ENCODE measurements at places on chromosomes 16 and 17.
A peak's percentile ranks its signal among the peaks of the same experiment; 100 is the strongest.

GRCh38 chr17:50495918-50496317, 12.3 kb upstream of the MYCBPAP start:
- no peak for DNase-seq

GRCh38 chr17:65572186-65572580, 10.7 kb upstream of the AXIN2 start:
- no peak for DNase-seq

- no peak for DNase-seq
Observed at GRCh38 chr17:48011405-48012150, 26.0 kb downstream of the COPZ2 start.

DNA sequence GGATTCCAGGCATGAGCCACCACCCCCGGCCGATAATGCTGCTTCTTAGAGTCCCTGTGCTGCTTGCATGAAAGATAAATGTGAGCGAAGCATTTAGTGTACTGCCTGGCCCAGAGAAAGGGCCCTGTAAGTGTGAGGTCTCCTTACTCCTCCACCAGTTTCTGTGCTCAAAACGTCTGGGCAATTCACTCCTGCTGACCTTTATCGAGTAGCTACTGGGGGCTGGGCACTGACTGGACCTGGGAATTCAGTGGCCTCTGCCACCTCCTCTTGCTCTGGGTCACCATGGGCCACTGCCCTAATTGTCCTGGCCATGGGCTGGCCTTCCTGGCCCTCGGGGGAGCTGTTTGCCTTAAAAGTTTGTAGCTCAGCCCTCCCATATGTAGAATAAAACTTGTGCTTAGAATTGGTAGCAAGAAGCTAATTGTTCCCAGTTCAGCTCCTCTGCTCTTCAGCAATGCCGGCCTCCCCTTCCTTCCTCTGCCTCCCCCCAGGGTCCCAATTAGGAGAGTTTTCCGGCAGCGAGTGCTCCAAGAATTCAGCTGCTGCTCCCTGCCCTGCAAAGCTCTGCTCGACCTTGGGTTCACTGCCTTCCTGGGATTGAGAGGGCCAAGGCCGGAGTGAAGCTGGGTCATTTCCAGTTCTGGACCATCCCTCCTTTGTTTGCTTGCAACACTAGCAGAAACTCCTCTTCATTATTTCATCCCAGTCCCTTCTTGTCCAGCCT, 98.9 kb upstream of the CDC42EP4 start:
- no peak for DNase-seq

DNA sequence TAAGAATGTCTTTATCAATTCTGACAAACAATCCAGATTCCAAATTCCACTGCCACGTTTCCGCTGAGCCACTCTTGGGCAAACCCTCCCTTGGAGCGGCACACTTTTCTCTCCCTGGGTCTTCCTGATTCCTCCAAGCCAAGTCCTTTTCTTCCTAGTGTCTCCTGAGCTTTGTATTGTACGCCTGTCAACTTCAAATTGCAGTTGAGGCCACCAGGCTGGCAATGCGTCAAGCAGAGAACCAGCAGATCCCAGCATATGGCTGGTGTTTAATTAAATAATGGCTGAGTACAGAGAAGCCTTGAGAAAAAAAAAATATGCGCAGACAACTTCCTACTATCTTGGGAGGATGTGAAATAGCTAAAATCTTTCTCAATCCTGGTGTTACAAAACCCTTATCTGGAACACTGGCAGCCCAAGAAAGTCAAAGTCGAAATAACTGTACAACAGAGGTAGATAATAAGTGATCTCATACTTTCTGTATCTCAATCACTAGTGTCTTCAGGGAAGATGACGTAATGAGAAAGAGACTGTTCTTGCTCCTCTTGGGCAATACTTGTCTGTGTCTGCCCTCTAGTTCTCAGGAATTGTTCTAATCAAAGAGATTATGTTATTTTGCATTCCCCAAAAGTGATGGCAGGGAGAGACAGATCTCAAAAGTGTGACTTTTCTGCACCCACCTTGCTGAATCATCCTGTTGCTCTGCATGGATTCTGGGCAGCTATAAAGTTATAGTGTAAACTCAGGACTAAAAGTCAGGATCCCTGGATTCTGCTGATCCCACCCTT, 15.0 kb downstream of the SMIM36 start:
- no peak for DNase-seq

DNA sequence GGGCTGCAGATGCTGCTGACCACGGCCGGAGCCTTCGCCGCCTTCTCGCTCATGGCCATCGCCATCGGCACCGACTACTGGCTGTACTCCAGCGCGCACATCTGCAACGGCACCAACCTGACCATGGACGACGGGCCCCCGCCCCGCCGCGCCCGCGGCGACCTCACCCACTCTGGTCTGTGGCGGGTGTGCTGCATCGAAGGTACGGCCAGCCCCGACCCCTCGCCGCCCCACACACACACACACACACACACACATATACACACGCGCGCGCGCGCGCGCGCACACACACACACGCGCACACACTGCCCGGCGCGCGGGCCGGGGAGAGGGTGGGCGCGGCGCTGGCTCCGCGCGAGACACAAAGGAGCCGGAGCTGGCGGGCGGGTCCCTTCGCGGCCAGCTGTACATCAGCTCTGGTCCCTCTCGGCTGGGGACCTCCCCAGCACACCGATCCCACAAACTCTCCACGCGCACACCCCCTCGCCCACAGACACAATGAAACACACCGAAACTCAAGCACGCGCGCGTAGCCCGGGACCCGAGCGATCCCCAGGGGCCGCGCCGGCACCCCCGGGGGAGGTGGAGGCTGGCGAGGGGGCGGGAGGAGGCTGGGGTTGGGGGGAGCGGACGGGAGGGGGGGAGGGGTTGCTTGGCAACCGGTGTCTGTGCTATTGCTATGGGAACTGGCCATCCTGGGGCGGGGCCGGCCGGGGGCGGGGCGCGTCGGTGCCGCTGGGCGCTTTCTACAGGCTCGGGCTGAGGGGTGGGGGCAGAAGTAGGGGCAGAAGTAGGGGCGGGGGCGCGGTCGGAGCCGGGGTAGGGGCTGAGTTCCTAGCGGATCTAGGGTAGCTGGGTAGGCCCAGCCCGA, 658 bp downstream of the CACNG4 start:
- DNase-seq = no peak

GRCh38 chr16:87703835-87704375, 61.9 kb downstream of the KLHDC4 start:
- DNase-seq = no peak

DNA sequence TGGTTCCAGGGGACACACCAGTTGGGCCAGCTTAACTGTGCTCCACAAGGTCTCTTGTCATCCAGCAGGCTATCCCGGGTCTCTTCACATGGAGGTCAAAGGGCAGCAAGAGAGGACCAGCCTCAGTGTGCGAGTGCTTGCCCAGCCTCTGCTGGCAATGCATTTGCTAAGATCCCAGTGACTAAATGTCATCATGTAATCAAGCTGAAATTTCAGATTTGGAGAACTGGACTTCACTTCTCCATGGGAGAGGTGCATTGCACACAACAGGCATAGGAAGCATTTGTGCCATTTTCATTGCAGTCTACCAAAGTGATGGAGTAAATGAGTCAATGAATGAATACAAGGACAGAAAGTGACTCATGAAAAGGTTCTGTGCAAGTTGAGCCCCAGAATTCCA, 51.2 kb upstream of the KDM8 start:
- DNase-seq = no peak

DNA sequence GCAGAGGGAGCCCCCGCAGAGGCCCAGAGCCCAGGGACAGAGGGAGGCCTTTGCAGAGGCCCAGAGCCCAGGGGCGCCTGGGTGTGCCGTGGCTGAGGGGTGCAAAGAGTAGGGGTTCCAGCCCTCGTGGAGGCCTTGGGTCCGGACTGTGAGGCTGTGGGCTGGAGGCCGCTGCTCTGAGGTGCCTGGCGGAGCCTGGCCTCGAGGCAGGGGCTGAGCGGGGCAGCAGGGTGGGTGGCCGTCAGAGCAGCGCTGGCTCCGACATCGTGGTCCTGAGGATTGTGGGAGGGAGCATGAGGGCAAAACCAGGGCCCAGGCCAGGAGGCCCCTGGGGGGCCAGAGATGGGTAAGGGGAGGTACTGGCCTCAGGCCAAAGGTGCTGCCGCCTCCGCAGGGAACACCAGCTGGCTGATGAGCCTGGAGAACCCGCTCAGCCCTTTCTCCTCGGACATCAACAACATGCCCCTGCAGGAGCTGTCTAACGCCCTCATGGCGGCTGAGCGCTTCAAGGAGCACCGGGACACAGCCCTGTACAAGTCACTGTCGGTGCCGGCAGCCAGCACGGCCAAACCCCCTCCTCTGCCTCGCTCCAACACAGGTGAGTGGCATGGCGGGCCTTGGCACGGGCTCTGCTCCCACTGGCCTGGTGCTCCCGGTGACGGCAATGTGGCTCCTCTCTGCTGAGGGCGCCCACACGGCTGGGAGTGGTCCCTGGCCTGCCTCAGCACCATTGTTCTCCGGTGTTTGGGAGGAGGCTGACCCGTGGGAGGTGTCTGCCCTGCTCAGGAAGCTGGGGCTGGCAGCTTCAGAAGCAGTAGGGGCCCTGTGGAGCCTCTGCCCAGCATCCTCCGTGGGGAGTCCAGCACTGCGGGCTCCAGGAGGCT, 33.7 kb downstream of the TSC2 start:
- DNase-seq = no peak

GRCh38 chr17:62824290-62825131, 16.4 kb upstream of the MARCHF10 start:
- DNase-seq = no peak

DNA sequence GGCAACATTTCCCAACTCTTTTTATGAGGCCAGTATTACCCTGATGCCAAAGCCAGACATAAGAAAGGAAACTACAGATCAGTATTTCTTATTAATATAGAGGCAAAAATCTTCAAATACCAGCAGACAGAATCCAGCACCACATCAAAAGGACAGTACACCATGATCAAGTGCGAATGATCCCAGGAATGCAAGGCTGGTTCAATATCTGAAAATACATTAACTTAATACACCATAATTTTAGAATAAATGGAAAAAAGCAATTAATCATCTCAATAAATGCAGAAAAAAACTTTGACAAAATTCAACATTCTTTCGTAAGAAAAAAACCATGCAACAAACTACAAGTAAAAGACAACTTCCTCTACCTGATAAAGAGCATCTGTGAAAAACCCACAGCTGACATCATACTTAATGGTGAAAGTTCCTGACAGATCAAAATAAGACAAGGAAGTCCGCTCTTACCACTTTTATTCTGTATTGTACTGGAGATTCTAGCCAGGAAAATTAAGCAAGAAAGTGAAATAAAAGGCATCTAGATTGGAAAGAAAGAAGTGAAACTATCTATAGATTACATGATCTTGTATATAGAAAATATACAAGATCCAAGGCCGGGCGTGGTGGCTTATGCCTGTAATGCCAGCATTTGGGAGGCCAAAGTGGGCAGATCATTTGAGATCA, 26.4 kb upstream of the MAPK3 start:
- DNase-seq = no peak

DNA sequence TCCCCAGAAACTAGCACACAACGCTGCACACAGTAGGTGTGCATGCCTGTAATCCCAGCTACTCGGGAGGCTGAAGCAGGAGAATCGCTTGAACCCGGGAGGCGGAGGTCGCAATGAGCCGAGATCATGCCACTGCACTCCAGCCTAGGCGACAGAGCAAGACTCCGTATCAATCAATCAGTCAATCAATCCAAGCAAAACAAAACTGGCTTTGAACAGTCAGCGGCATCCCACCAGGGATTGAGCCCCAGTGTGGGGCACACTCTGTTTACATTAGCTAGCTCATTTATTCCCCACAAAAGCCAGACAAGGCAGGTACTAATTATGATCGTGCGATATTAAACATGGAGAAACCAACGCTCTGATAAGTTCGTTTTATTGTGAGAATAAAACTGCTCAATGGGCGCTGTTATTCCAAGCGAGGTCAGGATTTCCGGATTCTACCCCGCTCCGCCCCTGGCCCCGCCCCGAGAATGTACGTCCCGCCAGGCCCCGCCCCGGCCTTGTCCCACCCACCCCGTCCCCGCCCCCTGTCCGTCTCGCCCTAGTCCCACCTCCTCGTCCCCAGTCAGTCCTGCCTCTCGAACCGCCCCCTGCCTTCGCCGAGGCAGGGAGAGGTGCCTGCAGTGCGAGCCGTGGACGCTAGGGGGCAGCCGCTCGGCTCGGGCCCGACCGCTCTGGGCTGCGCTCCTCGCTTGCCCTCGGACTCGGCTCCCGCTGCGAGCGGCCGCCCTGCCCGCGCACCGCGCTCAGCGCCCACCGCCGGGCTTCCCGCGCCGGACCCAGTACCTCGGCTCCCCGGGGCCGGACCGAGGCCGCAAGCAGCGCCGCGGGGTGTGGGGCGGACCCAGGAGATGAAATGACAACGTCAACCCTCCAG, at the start of gene VPS4A:
Gene VPS4A (plus strand): TSS at position 698 of the 880 bp plus-strand sequence. CDS start 162 bp downstream, at position 860.
- peak; percentile 93 for DNase-seq

- no peak for DNase-seq
Observed at GRCh38 chr16:22035153-22035552, 27.2 kb downstream of the MOSMO start.

GRCh38 chr16:49344401-49344800, 29.2 kb upstream of the C16orf78 start:
- no peak for DNase-seq

- no peak for DNase-seq
Observed at GRCh38 chr17:17884391-17885357, 47.9 kb upstream of the SREBF1 start.

DNA sequence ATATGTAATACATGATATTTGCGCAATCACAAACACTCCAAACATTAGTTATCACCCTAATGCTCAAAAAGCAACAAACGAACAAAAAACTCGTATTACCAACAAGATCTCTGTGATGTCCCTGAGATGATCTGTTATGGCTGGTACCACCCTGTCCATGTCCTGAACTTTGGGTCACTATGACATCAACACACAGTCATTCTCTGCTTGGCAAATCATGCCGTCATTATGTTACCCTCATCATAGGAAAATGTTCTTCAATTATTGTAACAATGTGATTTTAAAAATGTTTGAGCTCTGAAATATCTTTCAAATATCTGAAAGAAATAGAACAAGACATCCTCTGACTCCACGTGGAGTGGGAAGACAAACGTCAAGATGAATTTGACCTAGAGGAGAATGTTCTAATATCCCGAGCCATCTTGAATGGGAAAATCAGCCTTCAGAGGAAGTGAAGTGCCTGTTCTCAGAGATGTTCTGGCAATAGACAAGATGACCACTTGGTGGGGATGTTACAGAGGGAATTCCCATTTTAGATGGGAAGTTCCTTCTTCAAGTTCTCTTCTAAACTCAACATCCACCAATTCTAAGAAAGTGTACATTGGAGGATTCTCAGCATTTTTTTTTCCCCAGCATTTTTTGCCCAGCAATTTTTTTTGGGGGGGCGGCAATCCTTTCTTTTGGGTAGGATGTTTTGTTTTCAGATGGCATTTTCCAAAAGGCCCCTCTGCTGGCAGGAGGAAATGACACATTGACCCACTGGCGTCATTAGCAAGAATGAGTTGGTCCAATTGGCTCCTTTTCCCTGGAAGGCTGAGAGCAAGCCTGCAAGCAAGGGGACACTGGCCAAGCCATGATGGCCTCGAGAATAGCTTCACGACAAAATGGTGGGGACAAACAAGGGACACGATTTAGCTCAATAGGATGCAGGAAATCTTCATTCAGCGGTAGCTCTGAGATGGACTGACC, 3.7 kb upstream of the HSD17B2 start:
- no peak for DNase-seq

GRCh38 chr17:58679263-58680037, 12.4 kb downstream of the TEX14 start:
- no peak for DNase-seq

GRCh38 chr17:16491703-16492612, at the start of gene LRRC75A:
Gene LRRC75A, minus strand, starts transcription at chr17:16492193. Its CDS starts 203 bp downstream, at chr17:16491990.
- DNase-seq = peak; percentile 37

- DNase-seq = no peak
Observed at GRCh38 chr16:72621651-72622050, 426.3 kb downstream of the ZFHX3 start.

- no peak for DNase-seq
Observed at GRCh38 chr17:38507921-38508569, 79.8 kb downstream of the ARHGAP23 start.

- DNase-seq = no peak
Observed at GRCh38 chr17:74008196-74008595, 195.3 kb upstream of the RPL38 start.
